ENCODE measurements at places on chromosomes 7 and 10.

GRCh38 chr7:142371586-142372377, 113.9 kb upstream of the PRSS58 start:
- no peak for DNase-seq

DNA sequence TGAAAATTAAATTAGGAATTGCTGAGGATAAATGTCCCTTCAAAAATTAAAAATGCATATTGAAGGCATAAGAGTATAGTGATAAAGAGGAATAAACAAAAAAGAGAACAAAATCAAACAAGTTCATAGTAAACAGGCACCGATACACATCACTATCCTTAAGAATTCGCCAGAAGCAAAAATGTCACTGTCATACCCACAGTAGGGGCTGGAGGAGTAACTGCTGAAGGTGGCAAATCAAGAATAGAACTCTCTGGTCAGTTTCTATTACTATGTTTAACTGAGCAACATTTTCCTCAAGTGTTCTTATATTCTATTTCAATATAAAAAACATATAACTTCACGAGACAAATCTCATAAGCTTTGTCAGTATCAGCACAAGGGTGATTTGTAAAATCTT, 84.0 kb downstream of the VPS41 start:
- no peak for DNase-seq

- no peak for DNase-seq
Observed at GRCh38 chr10:100579261-100580090, 43.7 kb downstream of the HIF1AN start.

GRCh38 chr10:62705789-62706188, 98.7 kb upstream of the ADO start:
- no peak for DNase-seq

GRCh38 chr10:70078937-70079336, 26.3 kb downstream of the MACROH2A2 start:
- DNase-seq = no peak

- DNase-seq = no peak
Observed at GRCh38 chr10:28711041-28711440, 33.7 kb downstream of the BAMBI start.

- no peak for DNase-seq
Observed at GRCh38 chr7:66353547-66353946, 148.4 kb downstream of the TPST1 start.

DNA sequence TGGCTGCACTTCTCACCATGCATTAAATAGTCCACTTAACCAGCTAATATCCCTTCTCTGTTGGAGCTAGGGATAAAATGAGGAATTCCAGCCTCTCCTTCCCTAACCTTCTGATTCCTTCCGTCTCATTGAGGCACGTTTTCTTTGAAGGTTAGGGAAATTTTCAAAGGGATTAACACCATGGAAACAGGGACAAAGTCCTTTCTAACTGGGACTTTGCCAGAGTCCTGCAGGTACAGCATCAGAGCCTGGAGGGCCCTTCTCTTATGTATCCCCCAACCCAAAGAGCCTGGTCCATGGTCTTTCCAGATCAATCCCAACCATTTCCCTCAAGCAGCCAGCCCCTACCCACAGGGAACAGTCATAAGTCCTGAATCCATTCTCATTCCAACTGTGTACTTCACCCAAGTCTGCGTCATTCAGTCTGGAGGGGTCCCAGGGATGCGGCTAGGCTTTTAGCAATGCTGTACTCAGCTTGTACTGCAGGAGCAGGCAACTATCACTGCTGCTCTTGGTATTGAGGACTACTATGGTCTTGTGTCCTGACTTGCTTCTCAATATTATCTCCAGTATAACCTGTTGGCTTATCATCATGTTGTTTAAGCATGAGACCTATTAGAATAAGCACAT, 34.6 kb upstream of the CROT start:
- no peak for DNase-seq

DNA sequence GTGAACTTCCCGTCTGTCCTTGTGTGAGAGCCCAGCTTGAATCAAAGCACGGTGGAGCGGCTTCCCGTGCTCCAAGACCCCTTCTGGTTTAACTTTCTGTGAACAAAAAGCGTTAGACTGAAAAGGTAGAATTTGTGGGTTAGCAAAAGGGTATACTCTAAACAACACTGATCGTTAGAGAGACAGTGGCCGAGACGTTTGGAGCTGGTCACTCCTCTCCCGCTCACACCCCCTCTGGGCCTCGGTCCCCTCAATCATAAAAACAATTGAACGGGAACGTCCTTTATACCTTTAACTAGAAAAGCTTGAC, 502 bp downstream of the PRKRIP1 start:
- no peak for DNase-seq

DNA sequence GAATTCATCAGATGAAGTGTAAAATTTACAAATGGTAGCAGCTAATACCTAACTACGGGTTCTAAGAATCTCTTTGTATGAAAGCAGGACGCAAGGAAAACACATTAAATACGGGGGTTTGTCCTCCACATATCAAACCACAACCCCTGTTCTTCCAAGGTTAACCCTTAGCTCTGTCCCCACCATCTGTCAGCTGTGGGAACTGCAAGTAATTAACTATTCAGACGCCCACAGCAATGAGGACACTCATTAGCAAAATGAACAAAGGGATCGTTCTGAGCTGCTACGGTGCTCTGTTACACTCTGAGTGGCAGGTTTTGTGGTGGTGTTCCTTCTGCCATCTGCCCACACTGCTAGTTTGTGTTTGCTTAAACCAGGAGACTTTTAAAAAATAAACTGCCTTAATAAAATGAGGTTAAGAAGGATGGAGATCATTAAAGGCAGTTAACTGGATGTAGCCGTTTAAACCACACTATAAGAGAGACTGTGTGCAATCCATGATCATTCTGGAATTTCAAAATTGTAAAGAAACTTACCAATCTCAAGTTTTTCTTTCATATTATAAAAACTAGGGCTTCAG, 51.4 kb downstream of the C10orf67 start:
- no peak for DNase-seq

DNA sequence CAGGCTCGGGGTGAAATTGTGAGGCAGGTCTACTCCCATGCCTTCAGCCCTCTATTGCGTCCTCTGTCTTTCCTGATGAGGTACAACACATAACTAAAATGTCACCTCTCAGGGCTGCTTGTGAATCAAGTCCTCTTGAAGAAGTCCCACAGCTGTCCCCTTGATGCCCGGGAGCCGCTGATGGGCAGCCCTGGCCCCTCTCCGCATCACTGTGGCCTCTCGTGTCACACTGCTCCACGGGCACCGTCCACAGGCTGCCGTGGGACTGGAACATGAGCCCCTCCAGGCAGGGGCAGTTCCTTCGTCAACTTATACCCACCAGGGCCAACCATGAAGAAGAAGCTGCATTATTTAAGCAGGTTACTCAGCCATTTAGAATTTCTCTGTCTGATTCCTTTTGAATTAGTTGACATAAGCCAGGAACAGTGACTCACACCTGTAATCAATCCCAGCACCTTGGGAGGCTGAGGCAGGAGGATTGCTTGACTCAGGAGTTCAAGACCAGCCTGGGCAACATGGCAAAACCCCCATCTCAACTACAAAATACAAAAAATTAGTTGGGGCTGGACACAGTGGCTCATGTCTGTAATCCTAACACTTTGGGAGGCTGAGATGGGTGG, 58.5 kb upstream of the UBE3C start:
- no peak for DNase-seq

GRCh38 chr10:89351412-89351779, 23.6 kb downstream of the IFIT3 start:
- no peak for DNase-seq

DNA sequence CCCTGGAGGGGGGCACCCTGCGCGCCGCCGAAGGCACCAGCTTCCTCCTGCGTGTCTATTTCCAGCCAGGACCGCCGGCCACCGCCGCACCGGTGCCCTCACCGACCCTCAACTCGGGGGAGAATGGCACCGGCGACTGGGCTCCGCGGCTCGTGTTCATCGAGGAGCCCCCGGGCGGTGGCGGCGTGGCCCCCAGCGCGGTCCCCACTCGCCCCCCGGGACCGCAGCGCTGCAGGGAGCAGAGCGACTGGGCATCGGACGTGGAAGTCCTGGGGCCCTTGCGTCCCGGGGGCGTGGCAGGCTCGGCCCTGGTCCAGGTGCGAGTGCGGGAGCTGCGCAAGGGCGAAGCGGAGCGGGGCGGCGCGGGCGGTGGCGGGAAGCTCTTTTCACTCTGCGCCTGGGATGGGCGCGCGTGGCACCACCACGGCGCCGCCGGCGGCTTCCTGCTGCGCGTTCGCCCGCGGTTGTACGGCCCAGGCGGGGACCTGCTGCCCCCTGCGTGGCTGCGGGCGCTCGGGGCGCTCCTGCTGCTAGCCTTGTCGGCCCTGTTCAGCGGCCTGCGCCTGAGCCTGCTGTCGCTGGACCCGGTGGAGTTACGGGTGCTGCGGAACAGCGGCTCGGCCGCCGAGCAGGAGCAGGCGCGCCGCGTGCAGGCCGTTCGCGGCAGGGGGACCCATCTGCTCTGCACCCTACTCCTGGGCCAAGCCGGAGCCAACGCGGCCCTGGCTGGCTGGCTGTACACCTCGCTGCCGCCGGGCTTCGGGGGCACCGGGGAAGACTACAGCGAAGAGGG, 594 bp downstream of the CNNM1 start:
- no peak for DNase-seq

GRCh38 chr10:125608474-125608873, 74.5 kb downstream of the TEX36 start:
- DNase-seq = no peak

Measured in Panc1 (cell line).